ENCODE measurements at places on chromosomes 3 and 15.

DNA sequence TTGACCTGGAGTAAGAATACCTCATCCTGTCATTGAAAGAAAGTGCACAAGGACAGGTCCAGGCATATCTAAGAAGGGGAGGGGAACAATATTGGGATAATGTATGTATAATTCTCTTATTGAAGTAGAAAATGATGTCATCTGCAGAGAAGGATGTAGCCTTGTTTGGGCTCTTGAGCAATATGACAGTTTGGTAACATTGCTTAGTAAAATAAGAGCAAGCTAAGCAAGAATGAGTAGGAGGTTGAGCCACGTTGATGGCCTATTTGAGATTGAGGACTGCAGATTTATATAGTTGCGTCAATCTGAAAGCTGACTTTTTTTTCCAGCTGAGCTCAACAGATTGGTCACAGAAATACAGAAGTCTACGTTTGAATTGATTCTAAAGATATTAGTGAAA, 145.2 kb downstream of the FILIP1L start:
- DNase-seq: no peak

GRCh38 chr3:72490688-72491435, 357.4 kb downstream of the SHQ1 start:
- DNase-seq: no peak

DNA sequence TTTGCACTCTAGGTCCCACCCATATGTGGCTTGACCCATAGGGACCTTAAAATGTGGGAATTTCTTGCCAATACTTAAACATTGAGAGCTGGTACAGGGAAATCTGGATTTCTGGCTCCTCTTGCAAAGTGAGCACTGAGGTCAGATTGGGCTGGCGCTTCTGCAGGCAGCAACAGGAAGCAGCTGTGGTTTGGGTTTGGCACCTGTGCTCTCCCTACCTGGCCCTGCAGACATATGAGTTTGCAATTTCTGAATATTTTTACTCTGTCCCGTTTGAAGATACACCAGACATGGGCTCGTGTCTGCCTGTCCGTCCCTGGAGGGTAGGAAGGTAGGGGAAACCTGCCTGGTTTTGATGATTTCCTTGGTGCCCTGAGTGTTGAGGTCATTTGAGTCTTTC, 74.8 kb upstream of the SEC13 start:
- no peak for DNase-seq

GRCh38 chr3:114745322-114746240, 401.5 kb downstream of the ZBTB20 start:
- DNase-seq: no peak

- DNase-seq: peak; percentile 53
Measured at GRCh38 chr3:11335056-11335608, 62.9 kb downstream of the ATG7 start.

DNA sequence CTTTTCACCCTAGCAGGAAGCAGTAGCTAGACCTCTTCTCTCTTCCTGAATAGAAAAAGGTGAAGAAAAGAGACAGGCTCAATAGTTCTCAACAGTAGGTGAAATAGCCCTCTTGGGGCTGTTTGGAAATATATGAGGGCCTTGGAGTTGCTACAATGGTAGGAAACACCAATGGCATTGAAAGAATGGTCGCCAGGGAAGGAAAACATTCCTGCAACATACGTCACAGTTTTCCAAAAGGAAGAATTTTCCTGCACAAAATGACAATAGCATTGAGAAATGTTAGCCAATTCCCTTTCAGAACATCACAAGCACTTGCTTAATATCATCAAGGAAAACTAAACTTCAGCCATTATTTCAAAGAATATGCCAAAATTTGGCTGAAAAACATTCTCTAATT, 484.5 kb downstream of the IGSF11 start:
- no peak for DNase-seq
